Gastroesophageal sphincter (tissue), 4 donors: ENCODE measurements at places on chromosomes 4 and X. TPM values are rescaled to one million over a fixed set of nuclear protein-coding genes. Genes with fewer than 3 reads are reported as not detected.

GRCh38 chr4:41029098-41029497 is 185.2 kb downstream of the APBB2 start:
- no peak for ATAC-seq

Gene IL13RA2
- total RNA-seq: not detected

DNA sequence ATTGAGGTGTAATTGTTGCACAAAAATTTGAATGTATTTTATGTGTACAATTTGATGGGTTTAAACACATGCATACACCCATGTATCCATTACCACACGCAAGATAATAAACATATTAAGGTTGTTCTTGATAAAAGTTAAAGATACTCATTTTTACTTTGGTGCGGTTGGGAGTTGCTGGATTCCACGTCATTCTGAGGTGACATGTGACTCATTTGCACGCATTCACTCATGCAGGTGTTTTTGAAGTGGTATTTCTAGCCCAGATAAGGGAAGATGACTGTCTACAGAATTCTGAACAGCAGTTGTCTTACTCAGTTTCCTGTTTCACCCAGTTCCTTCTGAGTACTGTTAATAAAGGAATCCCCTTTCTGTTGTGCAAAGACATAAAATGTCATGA is 142.0 kb downstream of the RTL3 start:
- ATAC-seq: no peak

DNA sequence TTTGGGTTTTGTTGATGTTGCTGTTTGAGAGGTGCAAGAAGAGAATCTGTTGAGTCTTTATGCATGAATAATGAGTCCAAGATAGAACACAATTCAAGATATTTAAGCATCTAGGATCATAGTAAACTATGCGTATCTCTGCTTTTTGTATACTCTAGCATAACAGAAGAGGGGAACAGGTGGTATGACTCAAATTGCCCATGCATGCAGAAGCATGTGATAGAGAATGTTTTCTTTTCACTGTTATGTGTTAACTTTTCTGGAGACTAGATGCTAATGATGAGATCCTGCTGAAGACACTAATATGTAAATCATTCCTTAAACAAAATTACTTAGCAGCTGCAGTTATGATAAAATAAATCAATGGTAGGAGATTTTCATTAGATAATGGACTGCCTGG is 165.3 kb upstream of the FTHL17 start:
- ATAC-seq: no peak

- no peak for ATAC-seq
These were observed 12.3 kb upstream of the PPM1K start for GRCh38 chr4:88296413-88297211.

- no peak for ATAC-seq
These were observed 159.5 kb downstream of the PPP3CA start for GRCh38 chr4:101187841-101188240.

Gene ARR3
- total RNA-seq: not detected

DNA sequence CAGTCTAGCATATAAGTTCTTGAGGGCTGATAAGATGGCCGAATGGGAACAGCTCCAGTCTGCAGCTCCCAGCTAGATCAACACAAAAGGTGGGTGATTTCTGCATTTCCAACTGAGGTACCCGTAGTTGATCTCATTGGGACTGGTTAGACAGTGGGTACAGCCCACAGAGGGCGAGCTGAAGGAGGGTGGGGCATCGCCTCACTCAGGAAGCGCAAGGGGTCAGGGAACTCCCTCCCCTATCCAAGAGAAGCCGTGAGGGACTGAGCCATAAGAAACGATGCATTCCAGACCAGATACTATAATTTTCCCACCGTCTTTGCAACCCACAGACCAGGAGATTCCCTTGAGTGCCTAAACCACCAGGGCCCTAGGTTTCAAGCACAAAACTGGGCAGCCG is 109.0 kb downstream of the RPS6KA6 start:
- no peak for ATAC-seq

Gene AADAT
- 7.3 TPM for total RNA-seq

- ATAC-seq: no peak
These were observed 17.6 kb downstream of the TMEM187 start for GRCh38 chrX:153989973-153990655.

- peak; percentile 6 for ATAC-seq
These were observed 31.6 kb downstream of the PTTG2 start for GRCh38 chr4:37991623-37992410.

DNA sequence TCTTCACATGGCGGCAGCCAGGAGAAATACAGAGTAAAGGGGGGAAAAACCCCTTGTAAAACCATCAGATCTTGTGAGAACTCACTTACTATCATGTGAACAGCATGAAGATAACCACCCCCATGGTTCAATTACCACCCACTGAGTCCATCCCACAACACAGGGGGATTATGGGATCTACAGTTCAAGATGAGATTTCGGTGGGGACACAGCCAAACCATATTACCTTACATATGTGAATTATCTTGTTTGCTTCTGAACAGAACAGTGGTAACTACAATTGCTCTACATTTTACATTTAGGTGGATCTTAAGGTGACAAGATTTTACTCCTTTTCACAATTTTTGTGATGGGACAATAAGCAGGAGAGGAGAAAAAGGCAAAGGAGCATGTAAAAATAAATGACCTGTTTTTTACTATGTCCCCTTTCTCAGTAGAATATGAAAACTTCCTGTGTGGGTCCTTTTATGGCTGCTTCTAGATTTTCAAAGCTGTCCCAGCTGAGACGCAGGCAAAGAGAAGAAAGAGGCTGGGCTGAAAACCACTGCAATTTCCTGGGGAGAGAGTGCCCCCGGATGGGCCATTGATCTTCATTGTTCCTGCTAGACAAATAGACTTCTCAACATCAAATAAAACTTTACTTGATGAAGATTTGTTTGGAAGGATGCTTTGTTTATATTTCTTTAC is 45.9 kb upstream of the PGM2 start:
- ATAC-seq: no peak

Gene PLXNB3
- total RNA-seq: 18.8 TPM

GRCh38 chrX:68419975-68420374 is 13.3 kb downstream of the OPHN1 start:
- ATAC-seq: no peak

DNA sequence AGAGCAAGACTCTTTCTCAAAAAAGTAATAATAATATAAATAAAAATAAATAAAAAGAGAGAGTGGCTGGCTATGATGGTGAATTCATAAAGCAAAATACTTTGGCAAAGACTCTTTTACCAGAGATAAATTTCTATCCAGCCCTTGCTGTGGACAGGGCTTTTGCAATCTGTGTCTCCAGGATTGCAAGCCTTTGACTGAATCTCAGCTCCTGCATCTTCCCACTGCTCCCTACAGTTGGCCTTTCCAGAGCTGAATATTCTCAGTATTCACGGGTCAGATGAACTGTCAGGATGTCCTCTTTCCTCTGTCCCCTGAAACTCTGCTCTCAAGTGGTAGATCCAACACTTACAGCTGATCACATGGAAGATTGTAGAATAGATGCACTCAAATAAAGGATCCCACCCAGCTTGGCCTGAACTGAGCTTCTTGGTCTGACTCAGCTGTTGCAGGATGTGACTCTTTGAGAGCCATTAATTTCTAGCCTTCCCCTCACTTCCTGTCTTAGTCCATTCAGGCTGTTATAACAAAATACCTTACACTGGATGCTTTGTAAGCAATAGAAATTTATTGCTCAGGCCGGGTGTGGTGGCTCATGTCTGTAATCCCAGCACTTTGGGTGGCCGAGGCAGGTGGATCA is 123.4 kb upstream of the GUCY1A1 start:
- ATAC-seq: peak; percentile 37
